Stimulated activated CD4-positive, alpha-beta T cell treated with anti-CD3 and anti-CD28 coated beads, Interleukin-12 subunit alpha, Interleukin-12 subunit beta, amount 100 ng/mL, for 4 hours (primary cell): ENCODE measurements at places on chromosomes 2 and 18.

DNA sequence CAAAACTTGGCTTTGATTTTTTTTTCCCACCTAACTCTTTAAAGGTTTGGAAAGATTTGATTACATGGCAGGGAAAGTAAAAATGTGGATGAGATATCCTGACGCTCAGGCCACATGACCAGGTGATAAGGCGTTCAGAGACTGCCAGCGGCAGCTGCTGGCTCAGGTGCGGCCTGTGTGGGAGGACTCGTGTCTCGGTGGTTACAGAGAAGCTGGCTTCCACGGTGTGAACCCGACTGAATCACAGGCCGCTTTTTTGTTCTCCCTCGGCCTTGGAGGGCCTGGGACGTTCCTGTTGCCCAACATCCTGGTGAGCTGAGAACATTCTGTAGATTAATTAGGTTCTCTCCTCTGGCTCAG, 124.2 kb upstream of the ZNF516 start:
- DNase-seq, result no peak

- DNase-seq, result peak; percentile 26
Observed at GRCh38 chr2:102137138-102137537, 5.4 kb upstream of the IL1R1 start.

DNA sequence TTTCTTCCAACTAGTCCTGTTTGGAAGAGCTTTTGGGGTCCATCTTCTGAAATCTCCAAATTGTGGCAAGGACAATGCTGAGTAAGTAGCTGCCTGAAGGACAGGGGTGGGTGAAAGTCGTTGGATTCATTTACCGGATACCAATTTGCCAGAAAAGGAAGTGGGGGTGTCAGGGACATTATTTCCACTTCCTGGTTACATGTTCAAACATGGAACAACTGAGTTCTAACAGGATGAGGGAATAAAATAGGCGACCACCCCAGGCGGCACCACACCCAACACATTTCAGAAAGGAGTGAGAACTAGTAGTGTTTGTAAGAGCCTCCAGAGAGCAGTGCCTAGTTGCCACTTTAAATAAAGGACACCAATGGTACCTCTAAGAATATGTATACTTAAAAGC, 158.6 kb upstream of the SERTAD2 start:
- DNase-seq, result no peak

GRCh38 chr18:10851824-10852319, 297.5 kb downstream of the PIEZO2 start:
- no peak for DNase-seq

DNA sequence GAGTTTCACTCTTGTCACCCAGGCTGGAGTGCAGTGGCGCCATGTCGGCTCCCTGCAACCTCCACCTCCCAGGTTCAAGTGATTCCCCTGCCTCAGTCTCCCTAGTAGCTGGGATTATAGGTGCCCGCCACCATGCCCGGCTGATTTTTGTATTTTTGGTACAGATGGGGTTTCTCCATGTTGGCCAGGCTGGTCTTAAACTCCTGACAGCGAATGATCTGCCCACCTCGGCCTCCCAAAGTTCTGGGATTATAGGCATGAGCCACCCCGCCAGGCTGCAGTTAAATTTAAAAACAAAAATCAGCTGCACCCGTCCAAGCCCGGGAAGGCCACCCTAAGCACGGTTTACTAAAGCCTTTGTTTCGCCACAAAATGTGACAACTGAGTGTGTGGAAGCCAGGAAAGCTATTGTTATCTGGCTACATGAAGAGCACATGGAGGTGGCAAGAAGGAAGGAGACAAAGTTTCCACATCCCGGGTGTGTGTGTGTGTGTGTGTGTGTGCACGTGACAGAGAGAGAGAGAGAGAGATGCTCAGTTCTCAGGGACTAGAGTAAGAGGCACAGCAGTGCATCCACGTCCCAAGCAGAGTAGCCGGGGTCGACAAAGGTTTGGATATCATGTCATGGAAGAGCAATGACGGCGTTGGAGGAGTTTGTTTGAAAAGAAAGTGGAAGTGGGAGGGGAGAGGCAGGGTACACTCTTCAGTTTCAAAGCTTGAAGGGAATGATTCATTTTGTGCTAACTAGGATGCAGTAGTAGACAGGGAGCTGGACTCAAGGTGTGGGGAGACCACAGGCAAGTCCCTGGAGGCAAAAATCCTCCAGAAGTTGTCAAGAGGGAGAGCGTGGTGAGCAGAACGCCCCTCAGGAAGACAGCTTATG, 20.1 kb downstream of the INPP5D start:
- DNase-seq, result no peak

DNA sequence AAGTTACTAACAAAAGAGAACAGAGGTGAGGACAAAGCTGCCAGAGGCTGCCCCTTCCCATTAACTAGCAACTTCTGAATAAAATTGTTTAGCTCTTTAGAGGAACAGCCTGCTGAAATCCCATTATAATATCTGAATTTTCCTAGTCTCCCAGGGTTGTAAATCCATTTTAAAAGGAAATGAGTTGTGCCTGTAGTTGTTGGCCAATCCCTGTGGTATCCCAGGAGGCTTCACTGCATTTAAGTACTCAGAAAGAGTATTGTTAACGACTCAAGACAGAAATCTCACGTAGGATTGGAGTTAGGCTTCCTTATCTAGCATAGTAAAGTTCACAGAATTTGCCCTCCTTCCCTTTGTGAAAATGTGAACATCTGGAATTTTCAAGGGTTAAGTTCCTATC, 8.9 kb downstream of the LAPTM4A start:
- DNase-seq, result no peak

GRCh38 chr2:57880967-57881366, 165.6 kb upstream of the VRK2 start:
- no peak for DNase-seq

GRCh38 chr18:48767090-48767690, 183.6 kb downstream of the SMAD7 start:
- no peak for DNase-seq

DNA sequence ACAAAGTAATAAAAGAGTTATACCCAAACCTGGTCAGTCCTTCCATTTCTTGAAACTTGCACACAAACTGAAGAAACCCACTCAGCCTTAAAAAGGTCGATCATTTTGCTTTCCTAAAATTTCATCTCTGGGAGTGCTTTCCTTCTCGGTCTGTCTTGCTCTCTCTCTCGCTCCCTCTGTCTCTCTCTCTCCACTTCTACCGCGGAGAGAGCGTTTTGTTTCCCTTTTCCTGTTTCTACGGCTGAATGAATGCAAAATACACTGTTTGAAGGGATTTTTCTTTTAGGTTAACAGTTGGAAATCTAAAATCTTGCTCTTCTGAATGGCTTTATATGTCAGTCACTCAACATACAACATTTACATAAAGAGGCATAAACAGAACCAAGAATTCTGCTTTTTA, 424.2 kb downstream of the TGIF1 start:
- no peak for DNase-seq

GRCh38 chr2:61144697-61145268, 17.2 kb upstream of the C2orf74 start:
- peak; percentile 91 for DNase-seq

- no peak for DNase-seq
Observed at GRCh38 chr2:235709124-235709813, 215.4 kb downstream of the AGAP1 start.

DNA sequence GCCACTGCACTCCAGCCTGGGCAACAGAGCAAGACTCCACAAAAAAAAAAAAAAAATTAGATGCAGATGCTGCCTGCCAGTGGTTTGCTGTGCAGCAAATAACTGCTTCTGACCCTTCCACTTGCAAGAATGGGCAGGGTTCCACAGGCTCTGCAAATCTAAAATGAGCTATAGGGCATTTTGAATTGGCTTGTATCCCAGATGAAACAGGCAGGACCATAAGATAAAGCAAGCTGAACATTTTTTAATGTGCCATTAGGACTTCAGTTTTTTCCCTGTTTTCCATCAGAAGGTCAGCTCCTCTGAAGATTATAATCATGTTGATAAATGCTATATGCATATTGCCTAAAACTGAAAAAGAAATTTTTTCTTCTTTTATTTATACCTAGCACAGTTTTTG, 15.7 kb upstream of the FZD7 start:
- no peak for DNase-seq

DNA sequence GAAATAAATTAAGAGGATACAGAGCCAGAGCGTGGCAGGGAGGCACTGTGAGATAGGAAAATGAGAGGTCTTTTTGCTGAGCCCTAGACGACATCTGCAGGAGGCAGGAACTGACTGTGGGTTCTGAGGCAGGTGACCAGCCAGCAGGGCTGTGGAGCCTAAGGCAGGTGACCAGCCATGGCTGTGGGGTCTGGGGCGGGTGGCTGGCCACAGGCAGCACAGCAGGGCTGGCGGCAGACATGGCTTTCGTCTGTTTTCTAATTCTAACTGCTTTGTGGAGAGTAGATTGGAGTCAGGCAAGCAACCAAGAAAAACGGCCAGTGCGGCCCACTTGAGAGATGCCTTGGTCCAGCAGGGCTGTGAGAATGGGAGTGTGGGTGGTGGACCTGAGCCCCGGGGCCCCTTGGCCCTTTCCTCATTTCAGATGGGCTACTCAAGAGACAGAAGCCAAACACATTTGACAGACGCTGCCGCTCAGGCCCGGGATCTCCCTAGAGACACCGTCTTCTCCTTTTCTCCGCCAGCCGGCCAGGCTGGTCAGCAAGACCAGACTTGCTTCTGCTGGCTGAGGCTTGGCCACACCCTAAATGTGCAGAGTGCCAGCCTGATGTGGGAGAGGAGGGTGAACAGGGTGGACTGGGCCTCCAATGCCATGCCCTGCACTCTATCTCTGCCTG, 19.7 kb upstream of the GNAL start:
- DNase-seq, result no peak
